ENCODE measurements at places on chromosomes 12 and 14.
A peak's percentile ranks its signal among the peaks of the same experiment; 100 is the strongest.

DNA sequence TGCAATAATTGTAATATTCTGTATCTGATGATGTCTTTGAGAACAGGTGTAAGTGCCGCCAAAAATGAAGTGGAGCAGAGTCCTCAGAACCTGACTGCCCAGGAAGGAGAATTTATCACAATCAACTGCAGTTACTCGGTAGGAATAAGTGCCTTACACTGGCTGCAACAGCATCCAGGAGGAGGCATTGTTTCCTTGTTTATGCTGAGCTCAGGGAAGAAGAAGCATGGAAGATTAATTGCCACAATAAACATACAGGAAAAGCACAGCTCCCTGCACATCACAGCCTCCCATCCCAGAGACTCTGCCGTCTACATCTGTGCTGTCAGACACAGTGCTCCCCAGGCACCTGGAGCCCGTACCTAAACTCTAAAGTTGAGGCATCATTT lies 268.7 kb downstream of the DAD1 start:
- no peak for DNase-seq

- DNase-seq = no peak
Observed at GRCh38 chr14:24398653-24399446, at the start of gene NYNRIN. Gene NYNRIN, plus strand, starts transcription at chr14:24399003. Its CDS starts 244 bp downstream, at chr14:24399247.

DNA sequence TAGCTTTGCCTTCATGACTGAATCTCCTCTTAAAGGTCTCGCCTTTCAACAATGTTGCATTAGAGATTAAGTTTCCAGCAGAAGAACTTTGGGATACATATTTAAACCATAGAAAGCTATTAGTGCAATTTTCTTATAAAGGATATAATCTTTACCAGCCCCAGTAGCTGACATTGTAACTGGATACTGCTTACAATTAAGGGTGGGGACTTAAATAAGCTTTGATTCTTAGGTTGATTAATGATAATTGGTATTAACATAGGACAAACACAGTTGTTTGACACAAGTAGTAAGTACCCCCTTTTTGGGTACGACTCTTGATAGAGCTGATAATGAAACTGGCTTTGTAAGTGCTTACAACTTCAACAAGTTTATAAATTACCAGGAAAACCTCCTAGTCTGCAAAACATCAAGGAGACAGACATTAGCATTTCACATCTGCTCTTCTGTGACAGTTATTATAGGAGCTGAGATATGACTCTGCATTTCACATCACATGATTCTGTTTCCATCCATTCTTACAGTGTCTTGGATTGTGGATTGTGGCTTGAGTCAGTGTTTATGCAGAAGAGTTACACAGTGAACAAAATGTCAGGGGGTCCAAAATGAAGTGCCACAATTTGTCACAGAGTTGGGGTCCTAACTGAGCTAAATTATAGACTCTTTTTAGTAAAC lies 249.1 kb upstream of the E2F7 start:
- no peak for DNase-seq

- DNase-seq = no peak
Observed at GRCh38 chr12:23618718-23619117, 330.8 kb downstream of the SOX5 start.

- no peak for DNase-seq
Observed at GRCh38 chr12:107782067-107782466, 7.6 kb downstream of the ASCL4 start.

- peak; percentile 55 for DNase-seq
Observed at GRCh38 chr12:64877363-64878004, 53.0 kb downstream of the TBC1D30 start.

GRCh38 chr12:68327896-68328295 lies 4.3 kb downstream of the MDM1 start:
- DNase-seq = no peak

GRCh38 chr12:16884056-16884455 lies 278.1 kb upstream of the LMO3 start:
- DNase-seq = no peak

DNA sequence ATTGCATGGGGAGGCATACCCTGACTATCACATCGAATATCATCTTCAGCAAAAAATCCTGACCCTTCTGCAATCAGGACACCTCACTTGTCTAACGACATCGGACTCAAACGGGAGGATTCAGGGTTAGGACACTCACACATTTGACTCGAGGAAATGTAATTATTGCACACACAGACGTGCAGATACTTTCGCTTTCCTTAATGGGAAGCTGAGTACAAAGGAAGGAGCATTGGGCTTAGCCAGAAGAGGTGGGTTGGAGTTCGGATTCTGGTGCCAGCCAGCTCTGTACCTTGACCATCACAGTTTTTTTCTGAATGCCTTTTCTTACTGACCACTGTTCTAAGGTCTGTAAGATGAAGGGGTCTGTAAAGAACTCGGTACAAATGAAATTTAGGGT lies 260.4 kb downstream of the GALC start:
- DNase-seq = no peak

- no peak for DNase-seq
Observed at GRCh38 chr12:76270657-76271358, 77.4 kb downstream of the BBS10 start.

- no peak for DNase-seq
Observed at GRCh38 chr14:26526137-26526536, 71.7 kb downstream of the NOVA1 start.

All from GM12864 (cell line).